Right renal pelvis (tissue), 4 donors: ENCODE measurements at places on chromosomes 1 and 21. TPM values are rescaled to one million over a fixed set of nuclear protein-coding genes. Genes with fewer than 3 reads are reported as not detected.

DNA sequence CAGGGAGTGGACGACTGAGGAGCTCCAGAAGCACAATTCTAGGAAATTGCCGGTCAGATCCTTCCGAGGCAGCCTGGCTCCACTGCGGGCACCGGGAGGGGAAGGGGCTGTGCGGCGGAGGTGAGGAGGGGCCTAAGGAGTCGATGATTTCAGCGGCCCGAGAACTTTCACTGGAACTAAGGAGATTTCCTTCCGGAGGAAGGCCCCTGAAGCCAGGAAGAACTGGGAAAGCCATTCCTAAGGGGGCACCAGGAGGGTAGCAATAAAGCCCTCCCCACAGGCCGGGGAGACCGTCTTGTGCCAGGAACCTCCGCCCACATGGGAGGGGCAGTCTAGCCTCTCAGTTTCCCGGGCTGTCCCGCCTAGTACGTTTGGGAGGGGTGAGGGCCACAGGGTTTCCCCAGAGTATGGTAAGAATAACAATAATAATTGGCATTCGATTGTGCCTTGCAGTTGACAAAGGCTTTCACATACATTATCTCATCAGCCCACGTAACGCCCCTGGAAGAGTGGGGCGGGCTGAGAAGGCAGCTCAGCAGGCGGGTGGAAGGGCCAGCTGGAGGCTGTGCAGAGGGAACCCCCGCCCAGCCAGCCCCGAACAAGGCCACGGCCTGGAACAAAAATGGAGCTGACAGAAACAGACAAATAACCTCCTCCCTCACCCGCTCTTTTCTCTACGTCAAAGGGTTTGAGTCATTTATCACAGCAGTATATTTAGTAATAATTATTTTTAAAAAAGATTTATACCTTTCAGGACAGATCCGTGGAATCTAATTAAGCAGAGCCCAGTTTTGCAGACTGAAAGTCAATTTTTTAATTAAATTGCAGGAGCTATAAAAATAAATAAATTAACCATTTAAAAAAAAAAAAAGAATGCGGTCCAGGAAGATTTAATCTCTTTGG lies 19.8 kb downstream of the NPR1 start:
- DNase-seq = no peak

Gene MAEL
- 2.4 TPM for polyA plus RNA-seq

Gene FCGR3A
- 1.6 TPM for polyA plus RNA-seq

Gene NHLH2
- not detected for polyA plus RNA-seq

GRCh38 chr1:202056644-202057334 lies 46.4 kb downstream of the ELF3 start:
- DNase-seq = no peak
